ENCODE measurements at places on chromosomes 16 and 17. TPM values are rescaled to one million over a fixed set of nuclear protein-coding genes. Genes with fewer than 3 reads are reported as not detected.

- no peak for DNase-seq
Observed at GRCh38 chr16:12416136-12416787, 387.4 kb downstream of the CPPED1 start.

GRCh38 chr16:81073560-81074330, 3.3 kb downstream of the C16orf46 start:
- no peak for DNase-seq

DNA sequence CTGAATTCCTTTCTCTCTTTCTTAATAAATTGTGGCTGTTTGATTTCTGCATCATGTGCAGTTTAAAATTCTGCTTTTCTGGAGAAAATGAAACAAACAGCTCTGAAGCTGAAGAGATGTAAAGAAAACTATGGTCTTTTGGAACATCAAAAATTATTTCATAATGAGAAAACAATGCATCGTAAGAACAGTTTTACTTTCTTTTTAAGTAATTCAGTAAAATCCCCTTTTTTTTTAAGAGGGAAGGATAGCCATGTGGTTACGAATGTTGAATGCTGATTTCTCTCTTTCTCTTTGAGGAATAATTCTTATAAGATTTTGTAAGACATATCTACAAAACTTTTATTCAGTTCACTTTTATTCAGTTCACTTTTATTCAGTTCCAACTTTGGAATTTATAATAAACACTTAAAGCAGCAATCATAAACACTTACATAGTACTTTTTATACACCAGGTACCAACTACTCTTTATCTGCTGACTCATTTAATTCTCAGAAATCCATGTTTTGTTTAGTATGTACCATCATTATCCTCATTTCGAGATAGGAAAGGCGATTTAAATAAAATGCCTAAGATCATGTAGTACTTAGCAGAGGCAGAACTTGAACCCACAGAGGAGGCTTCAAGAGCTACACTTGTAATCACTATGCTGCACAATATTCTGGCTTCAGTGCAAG, 26.6 kb downstream of the CNTNAP4 start:
- no peak for DNase-seq

- DNase-seq: no peak
Observed at GRCh38 chr17:35129973-35130351, 8.5 kb downstream of the FNDC8 start.

- DNase-seq: no peak
Observed at GRCh38 chr17:76740329-76741118, 2.6 kb downstream of the MFSD11 start.

DNA sequence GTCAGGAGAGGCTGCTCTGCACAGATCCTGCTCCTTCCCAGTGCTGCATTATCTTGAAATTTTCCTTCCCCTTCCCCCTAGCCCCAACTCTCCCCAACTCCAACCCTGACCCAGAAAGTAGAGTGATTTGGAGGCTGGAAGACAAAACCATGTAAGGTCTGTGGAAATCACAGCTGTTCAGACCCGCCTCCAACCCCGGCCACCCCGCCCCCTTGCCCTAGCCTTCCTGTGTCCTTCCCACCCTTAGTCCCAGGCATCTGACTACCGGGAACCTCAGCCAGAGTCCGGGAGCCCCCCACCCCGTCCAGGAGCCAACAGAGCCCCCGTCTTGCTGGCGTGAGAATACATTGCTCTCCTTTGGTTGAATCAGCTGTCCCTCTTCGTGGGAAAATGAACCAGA, at the start of gene AOC3:
TSS of gene AOC3 (plus strand) at position 246 of the 400 bp plus-strand sequence. CDS start at position 391, 145 bp downstream.
- DNase-seq: no peak

DNA sequence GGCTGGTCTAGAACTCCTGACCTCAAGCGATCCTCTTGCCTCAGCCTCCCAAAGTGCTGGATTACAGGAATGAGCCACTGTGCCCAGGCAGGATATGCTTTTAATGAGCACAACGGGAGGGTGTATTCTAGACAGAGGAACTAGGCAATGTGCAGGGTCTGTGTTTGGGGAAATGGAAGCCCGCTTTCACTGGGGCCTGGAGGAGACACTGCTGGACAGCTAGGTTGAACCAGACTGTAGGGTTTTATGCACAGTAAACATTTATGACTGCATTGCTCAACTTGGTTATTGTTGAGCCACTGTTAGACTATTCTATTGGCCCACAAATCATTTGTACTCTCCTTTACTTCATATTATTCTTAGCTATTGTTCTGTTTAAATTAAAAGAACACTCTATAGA, 10.2 kb upstream of the SIAH1 start:
- DNase-seq: no peak

DNA sequence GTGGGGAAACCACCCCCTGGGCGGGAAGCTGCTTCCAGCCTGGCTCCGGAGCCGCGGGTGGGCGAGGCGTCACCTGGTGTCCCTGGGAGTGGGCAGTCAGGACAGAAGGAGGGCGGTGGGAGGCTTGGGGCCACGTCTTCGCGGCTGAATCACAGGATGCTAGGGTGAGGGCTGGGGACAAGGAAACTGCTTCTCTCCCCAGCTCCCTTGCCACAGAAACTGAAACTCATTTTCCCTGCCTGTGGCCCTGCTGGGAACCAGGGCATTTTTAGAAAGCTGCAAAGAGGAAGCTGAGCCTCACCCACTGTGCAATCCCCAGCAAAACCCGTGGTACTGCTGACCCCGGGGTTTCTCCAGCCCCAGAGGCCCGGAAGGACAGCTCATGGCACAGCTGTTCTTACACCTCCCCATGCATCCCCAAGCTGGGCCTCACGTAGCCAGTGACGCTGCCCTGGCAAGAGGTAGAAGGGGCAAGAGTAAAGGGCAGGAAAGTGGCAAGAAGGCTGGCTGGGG, 8.2 kb downstream of the RHBDF2 start:
- DNase-seq: no peak

DNA sequence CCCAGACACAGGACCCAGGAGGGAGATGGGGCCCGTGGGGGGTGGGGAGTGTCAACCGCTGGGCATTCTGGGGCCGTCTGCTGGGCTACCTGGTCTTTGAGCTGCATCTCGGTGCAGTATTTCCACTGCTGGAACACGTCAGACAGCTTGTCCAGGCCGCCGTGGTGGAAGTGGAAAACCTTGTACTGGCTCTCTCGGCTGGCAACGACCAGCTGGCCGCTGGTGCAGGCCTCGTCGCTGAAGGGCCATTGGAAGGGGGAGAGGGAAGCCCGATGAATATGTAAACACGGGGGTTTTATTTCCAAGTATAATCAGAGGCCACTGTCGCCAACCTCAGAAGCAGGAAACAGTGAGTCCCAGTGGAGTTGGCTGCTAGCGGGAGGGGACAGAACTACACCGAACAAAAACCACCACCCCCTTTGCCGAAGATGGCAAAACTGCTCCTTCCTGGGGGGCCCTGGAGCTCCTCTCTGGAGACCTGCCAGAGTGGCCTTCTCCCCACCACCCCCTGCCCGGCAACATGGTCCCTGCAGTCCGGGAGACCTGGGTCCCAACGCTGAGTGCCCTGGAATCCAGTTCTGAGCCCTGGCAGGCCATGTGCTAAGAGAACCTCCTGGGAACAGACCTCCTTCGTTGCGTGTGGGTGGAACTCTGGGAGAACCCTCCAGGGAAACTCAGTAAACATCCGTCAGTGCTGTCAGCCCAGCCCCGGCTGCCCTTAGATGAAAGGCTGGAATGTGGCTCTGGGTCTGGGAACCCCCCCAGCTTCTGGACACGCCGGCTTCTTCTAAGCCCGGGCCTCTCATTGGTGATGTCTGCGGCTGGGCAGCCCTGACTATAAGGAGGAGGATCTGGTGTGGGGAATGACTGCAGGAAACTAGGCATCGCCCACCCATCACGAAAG, 84.1 kb downstream of the TBC1D16 start:
- DNase-seq: no peak

DNA sequence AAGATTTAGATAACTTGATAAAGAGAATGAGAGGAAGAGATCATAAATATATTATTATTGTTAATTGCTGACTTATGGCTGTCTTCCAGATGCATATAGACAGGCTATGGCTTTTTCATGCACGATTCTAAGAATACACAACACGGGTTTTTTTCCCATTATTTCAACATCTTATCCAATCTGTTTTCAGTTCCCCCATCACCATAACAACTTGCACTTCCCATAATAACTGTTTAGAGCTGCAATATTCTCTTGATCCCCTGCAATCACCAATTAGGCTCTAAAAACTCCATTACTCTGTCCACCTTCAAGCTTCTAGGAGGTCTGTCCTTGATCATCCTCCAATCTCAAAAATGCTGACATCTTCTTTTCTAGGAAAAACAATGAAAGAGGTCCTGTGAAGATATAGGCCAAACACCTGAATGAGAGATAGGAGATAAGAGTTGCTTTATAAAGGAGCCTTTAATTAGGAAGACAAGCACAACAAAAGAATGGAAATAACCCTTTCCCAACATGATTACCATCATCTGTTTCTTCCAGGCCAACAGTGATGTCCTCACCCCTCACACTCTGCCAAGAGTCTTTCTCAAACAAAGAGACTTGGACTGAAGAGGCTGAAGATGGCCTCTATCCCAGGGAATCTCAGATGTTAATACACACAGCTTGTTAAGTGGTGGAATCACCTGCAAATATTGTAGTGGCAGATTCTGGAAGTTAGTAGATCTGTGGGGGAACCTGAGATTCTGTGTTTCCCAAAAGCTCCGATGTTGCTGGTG, 32.2 kb upstream of the CCL2 start:
- DNase-seq: no peak

- DNase-seq: no peak
Observed at GRCh38 chr16:64711596-64711995, 410.3 kb downstream of the CDH11 start.

DNA sequence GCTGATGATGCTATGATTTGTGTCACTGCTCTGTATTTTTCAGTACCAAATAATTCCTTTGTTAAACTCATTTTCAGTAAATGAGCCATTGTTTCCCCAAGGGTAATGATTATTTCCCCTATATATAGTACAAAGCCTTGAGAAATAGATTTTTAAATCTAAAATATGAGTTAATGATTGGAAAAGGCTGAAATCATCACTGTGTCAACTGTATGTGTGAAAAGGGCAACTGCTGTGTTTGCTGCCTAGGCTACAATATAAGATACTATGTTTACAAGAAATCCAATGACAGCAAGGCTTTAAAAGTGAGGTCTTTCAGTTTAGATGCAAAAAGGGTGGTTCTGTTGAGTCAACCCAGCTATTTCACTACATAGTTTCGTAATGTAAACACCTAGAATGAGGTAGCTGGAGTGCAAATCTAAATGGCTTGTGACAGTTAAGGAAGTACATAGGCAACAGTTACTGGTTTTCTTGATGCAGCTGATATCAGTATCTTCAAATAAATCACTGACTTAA, 15.3 kb downstream of the NLK start:
- DNase-seq: no peak

GRCh38 chr16:3554351-3554928, 22.8 kb downstream of the NLRC3 start:
- no peak for DNase-seq

DNA sequence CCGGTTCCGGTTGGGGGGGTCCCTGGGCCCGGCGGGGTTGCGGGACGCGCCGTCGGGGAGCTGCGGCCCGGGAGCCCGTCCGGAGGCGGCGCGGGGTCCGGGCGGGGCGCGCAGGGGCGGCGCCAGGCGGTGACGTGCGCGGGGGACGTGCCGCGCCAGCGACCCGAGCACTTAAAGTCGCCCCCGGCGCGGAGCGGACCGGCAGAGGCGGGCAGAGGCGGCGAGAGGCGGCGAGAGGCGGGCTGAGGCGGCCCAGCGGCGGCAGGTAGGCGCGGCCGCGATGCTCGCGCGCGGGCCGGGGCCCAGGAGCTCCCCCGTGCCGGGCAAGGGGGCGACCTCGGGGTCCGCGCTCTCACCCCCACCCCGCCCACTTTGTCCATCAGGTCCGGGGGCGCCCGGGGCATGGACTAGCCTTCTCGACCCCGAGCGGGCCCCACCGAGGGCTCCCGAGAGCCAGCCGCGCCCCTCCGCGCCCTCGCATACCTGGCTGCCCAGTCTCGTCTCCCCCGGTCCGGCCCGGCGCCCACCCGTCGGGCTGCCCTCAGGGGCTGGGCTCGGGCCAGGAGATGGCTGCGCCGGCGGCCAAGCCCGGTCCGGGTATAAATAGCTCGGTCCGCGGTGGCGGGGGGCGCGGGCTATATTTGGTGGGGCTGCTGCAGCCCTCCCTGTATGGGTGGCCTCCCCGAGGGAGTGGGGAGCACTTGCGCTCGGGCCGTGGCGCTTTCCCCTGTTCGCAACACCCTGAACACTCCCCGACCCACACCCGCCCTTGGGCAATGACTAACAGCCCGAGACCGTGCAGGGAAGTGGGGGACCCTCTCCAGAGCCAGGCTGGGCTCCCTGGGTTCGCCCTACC, at the start of gene SLC16A3:
TSS of gene SLC16A3 (plus strand) at position 201 of the 856 bp plus-strand sequence. CDS start 6,967 bp downstream, outside the sequence.
- DNase-seq: peak; percentile 60

DNA sequence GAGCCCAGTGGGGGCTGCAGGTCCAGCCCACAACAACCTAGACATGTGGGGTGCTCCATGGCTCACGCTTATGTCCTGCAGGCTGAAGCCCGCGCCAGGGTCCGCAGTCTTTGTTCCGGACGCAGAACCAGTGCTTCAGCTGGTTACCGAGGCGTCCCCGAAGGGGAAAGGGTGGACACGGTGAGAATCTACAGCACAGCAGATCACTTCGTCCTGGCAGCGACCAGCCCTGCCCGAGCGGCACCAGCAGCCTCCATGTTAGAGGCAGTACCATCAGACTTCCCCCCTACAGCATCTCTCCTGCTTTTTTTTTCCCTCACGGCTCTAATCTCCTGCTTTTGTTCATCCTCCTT, 1736.4 kb downstream of the TP53TG3F start:
- no peak for DNase-seq

Gene NACA2
- not detected for polyA plus RNA-seq

Gene ANKS4B
- polyA plus RNA-seq: not detected

Gene ENGASE
- 3.5 TPM for polyA plus RNA-seq

Gene NECAB2
- not detected for polyA plus RNA-seq

Gene CA7
- not detected for polyA plus RNA-seq
